ENCODE measurements at places on chromosomes 7 and 10.

DNA sequence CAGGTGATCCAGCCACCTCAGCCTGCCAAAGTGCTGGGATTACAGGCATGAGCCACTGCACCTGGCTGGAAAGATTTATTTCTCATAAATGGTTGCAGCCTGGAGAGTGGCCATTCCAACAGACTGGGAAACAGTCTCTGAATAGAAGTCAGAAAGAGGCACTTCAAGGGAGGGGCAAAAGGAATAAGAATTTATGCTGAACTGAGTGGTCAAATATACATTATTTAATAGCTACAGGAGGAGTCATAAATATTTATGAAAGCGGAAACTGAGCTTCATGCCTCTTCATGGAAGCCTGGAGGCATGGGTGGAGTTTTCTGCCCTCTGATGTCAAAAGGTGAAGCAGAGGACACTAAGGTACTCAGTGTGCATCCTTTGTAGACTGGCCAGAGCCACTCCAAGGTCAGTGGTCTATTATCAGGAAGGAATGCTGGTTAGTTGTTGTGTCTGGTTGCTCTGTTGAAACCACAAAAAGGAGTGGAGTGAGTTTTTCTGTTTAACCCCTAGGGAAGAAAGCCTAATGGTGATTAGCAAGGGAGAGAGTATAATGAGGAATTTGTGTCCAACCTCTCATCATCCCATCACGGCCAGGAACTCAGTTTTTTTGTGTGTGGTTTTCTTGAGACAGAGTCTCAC is 9.3 kb upstream of the NRBF2 start:
- DNase-seq: no peak

DNA sequence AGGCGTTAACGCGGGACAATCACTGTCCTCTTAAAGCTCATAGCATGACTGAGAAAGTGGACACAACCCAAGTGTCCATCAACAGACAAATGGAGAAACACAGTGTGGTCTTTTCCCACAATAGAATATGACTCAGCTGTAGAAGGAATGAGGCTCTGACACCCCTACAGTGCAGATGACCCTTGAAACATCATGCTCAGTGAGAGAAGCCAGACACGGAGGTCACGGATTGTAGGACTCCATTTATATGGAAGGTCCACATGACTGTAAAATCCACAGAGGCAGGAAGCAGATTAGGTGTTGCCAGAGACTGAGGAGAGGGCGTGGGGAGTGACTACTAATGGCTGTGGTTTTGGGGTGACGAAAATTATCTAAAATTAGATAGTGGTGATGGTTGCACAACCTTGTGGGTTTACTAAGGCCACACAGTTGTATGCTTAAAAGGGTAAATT is 6.1 kb upstream of the NCAPG2 start:
- DNase-seq: no peak

DNA sequence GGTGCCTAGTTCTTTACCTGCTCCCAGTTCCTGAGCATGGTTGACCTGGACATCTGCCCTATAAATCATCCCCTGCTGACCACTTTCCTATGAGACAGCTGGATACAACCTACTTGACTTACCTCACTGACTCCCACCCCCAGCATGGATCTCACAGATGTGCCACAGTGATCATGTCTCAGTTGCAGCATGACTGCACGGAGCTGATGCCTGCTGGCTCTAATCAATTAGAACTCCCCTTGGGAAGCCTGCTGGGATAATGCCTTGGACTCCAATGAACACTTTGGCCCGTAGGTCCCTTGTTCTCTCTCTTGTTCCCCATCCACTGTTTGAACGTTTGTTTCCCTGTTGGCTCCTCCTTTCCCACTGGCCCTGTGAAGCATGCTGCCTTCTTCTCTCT is 271.2 kb upstream of the IGFBP3 start:
- DNase-seq: no peak

GRCh38 chr10:4041635-4042034 is 256.6 kb upstream of the KLF6 start:
- no peak for DNase-seq

GRCh38 chr10:32103721-32104120 is 47.5 kb upstream of the KIF5B start:
- DNase-seq: no peak

- no peak for DNase-seq
These were observed 24.2 kb downstream of the PRKAG2 start for GRCh38 chr7:151852486-151853396.

DNA sequence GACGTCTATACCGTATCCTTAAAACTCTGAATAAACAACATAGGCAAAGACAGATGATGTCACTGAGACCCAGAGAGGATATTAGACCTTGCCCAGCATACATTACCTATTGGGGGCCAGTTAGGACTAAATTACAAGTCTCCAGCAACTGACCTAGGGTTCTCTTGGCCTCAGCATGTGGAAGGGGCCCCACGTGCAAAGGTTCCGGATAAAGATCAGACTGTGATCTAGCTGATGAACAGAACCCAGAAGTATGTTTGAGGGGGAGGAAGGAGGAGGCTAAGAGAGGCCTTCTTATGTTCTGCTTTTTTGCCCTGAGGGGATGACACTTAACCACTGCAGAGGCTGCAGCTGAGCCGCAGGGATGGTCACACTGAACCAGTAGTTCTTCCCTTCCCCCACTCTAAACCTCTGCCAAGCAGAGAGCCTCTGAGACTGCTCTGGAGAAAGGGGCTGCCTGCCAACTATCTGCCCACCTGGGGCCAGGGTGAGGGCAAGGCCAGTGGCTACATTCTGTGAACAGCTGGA is 24.0 kb upstream of the KMT2C start:
- DNase-seq: peak; percentile 45

DNA sequence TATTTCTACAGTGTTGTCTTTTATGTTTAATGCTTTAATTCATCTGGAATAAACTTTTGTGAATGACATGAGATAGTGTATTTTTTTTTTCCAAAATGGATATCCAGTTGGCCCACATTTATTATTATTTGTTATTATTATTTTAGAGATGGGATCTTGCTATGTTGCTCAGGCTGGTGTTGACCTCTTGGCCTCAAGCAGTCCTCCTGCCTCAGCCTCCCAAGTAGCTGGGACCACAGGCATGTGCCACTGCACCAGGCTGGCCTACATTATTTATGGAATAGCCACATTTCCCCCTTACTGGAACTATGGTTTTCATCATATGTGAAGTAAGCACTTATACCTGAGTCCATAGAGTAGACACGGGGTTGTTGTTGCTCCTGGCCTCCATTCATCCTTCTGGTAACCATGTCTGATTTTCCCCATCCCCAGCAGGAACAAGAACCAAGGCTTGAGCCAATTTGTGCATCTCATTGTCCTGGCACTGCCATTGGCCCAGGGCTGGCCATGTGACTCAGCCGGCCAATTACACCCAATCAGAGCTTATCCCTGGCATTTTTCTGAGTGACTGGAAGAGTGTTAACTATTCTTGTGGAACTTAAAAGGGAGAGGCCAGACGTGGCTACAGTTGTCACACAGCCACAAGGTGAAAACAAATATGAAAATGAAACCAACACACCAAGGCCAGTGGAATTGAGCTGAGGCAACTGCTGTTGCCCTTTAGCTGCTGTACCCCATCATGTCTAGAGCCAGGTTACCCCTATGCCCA is 23.1 kb downstream of the PRF1 start:
- DNase-seq: no peak

DNA sequence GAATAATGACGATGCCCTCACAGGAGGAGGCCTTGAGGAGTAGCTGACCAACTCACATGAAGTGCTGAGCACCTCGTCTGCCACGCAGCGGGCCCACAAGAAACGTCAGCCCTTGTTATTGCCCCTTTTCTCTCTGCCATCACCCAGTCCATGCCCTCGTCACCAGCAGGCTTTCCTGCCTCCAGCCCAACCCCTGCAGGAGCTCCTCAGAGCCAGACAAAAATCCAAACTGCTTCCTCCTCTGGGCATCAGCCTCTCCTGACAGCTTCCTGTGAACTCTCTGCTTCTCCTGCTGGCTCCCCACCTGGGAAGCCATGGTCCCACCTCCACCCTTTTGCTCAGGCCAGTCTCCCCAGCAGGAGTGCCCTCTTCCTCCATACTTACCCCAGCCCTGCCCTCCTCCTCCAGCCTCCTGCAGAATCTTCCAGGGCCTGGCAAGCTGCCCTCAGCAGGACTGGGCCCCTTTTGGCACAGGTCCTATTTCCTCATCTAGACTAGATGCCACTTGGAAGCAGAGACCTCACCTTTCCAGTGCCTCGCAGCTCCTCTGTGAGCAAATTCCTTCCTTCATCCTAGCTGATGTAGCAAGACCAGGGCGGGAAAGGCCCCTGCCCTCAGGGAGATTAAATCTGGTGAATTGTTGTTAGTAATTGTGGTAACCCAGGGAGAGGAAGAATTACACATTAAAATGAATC is 115.1 kb downstream of the C10orf105 start:
- DNase-seq: no peak

DNA sequence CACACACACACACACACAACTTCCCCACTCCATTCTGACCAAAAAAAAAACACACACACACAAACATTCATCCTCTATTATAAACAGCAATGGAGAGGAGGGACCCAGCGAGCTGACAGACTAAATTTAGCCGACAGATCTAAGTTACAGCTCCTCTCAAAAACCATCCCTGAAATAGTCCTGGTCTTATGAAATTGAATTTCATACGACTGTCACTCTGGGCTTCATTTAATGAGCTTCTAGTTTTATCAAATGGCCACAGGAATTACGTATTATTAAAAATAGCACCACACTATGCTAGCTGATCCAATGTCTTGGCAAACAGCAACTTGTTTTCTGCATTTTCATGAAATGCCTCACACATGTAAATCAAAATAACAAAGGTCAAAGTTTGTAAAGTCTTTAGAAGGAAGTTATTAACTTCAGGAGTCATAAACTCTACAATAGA is 131.3 kb upstream of the ASAH2 start:
- DNase-seq: no peak

DNA sequence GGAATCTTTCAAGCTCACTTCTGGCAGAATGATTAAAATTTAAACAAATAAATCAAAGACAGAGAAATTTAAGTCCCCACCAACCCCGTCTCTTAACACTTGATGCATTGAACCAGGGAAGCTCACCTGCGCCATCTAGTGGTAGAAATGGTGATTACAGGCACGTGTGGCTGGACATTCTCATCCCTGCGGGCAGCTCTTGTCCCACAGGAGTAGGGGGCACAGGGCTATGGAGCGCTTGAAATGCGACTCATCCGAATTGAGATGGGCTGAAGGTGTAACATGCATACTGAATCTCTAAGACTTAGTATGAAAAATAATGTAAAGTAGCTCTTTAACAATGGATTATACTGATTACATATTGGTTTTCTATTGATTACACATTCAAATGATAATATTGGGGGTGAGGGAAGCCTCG is 24.8 kb upstream of the SLIT1 start:
- DNase-seq: peak; percentile 9

GRCh38 chr10:84204122-84204521 is 9.8 kb downstream of the CDHR1 start:
- no peak for DNase-seq

DNA sequence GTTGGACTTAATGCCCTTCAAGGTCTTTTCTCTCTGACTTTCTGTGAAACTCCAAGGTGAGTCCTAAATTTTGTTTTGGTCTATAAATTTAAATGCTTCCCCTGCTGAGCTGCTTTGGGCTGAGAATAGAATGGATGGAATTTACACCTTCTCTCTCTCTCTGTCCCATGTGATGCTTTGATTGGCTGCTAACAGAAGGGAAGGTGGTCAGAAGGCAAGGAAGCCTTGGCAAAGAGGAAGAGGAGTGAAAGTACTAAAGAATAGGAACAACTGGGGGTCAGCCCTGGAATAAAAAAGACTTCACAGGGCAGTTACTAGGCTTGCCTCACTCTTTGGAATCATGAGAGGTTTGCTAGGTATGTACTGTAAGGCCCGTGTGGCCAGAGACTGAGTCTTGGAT is 260.2 kb downstream of the AUTS2 start:
- DNase-seq: no peak

- no peak for DNase-seq
These were observed 202.8 kb downstream of the RAPGEF5 start for GRCh38 chr7:22154143-22154529.

- no peak for DNase-seq
These were observed 92.0 kb upstream of the INSIG1 start for GRCh38 chr7:155205368-155206317.

DNA sequence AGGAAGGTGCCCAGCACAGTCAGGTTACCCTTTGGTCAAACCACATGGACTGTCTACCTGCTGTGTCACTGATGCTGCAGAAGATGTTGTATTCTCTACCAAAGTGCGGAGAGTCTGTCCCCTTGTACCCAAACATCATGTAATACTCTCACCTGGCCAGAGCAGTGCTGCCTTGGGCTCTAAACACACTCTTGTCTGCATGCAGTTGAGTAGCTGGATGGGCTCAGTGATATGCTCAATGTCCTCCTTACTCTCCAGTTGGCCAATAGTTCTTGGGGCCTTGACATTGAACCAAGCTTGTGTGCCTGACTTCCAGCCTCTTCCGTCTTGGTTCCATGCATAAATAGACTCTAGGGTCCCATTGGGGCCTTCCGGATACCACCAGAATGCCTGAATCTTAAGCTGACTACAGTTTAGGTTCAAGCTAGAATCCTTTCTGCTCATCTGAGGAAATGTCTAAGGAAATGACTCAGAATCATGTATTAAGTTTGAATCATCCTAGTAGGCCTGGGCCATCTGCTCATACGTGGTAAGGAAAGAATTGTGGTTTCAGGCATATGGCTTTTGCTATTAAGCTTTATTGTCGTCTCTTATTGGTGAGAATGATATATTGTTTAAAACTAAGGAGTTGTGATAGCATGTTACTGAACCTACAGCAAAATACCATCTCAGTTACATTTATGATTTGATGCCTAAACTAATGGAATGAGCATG is 118.0 kb downstream of the OTUD1 start:
- DNase-seq: no peak

GRCh38 chr10:104072786-104073185 is 12.9 kb downstream of the COL17A1 start:
- DNase-seq: no peak

- DNase-seq: no peak
These were observed 107.0 kb upstream of the KIF5B start for GRCh38 chr10:32163071-32163761.

GRCh38 chr10:113576852-113577251 is 24.0 kb downstream of the HABP2 start:
- DNase-seq: no peak

- DNase-seq: no peak
These were observed 923 bp upstream of the FGL2 start for GRCh38 chr7:77200542-77200941.

GRCh38 chr10:55398497-55398882 is 597.5 kb upstream of the PCDH15 start:
- DNase-seq: peak; percentile 57

GRCh38 chr7:151700586-151701165 is 176.2 kb downstream of the PRKAG2 start:
- no peak for DNase-seq

- no peak for DNase-seq
These were observed 738 bp downstream of the ETV1 start for GRCh38 chr7:13988731-13989125.

GRCh38 chr10:35637462-35637861 is 4.6 kb downstream of the FZD8 start:
- no peak for DNase-seq

- no peak for DNase-seq
These were observed 12.7 kb upstream of the ATP6V0E2 start for GRCh38 chr7:149860821-149861727.

All from NCI-H1417 treated with DMSO at 0.1 percent for 48 hours (cell line).